Spinal cord (tissue), 10 donors: ENCODE measurements at places on chromosomes 16 and 17. TPM values are rescaled to one million over a fixed set of nuclear protein-coding genes. Genes with fewer than 3 reads are reported as not detected.
A peak's percentile ranks its signal among the peaks of the same experiment; 100 is the strongest.

The MYH1 gene
- polyA plus RNA-seq: not detected

The CFAP119 gene
- 19.1 TPM for polyA plus RNA-seq

- no peak overlapping the region for H3K27ac ChIP-seq
- DNase-seq: no peak
- no peaks in the 10 kb centered on the region for H3K4me1 ChIP-seq
- peaks cover 2% of the 10 kb centered on the region for H3K36me3 ChIP-seq
Observed at GRCh38 chr17:19686400-19687090, 29.8 kb downstream of the SLC47A2 start.

The ABCA10 gene
- 2.7 TPM for polyA plus RNA-seq

GRCh38 chr17:63609816-63610573 is 9.3 kb downstream of the TACO1 start:
- H3K4me1 ChIP-seq: no peaks in the 10 kb centered on the region
- no peaks in the 10 kb centered on the region for H3K27me3 ChIP-seq
- no peak for DNase-seq

The NPIPB13 gene
- polyA plus RNA-seq: 32.5 TPM

- no peak overlapping the region for H3K4me3 ChIP-seq
- no peak overlapping the region for H3K27ac ChIP-seq
- H3K27me3 ChIP-seq: no peaks in the 10 kb centered on the region
- no peak for DNase-seq
Observed at GRCh38 chr16:63337264-63337663, 1301.0 kb upstream of the CDH8 start.

The INTS2 gene
- polyA plus RNA-seq: 12.1 TPM

The TSEN54 gene
- 48.2 TPM for polyA plus RNA-seq

DNA sequence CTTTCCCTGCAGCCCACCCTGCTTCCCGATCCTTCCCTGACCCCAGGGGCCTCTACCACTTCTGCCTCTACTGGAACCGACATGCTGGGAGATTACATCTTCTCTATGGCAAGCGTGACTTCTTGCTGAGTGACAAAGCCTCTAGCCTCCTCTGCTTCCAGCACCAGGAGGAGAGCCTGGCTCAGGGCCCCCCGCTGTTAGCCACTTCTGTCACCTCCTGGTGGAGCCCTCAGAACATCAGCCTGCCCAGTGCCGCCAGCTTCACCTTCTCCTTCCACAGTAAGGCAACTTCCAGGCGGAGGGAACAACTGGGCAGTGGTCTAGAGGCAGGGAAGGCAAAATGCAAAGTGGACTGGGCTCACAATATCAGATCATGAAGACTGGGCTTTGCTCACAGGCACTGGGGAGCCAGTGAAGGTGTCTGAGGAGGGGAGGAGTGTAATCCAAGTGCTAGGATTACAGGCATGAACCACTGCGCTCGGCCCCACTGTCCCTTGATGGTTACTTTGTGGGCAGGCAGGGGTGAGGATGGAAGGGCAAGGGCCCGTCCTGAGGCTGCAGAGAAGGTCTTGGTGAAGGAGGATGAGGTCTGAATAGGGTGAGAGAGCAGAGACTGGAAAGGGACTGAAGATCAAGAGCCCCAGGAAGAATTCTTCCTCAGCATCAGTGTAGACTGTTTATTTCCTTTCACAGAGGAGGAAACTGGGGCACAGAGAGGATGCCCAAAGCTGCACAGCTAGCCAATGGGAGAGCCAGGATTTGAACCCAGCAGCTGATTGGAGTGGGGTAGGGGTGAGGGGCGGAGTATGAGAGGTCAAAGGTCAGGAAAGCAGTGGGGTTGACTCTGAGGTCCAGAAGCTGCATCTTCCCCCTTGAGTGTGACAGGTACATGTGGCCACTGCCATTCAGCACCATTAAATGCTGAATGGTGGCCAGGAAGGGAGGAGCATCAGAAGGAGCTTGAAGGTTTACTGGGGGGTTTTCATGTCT is 16.5 kb upstream of the ADGRG3 start:
- no peak overlapping the region for H3K27ac ChIP-seq
- H3K4me3 ChIP-seq: no peak overlapping the region
- no peaks in the 10 kb centered on the region for H3K27me3 ChIP-seq
- no peak for DNase-seq
- H3K4me1 ChIP-seq: peaks cover 53% of the 10 kb centered on the region
- H3K36me3 ChIP-seq: peaks cover 95% of the 10 kb centered on the region

DNA sequence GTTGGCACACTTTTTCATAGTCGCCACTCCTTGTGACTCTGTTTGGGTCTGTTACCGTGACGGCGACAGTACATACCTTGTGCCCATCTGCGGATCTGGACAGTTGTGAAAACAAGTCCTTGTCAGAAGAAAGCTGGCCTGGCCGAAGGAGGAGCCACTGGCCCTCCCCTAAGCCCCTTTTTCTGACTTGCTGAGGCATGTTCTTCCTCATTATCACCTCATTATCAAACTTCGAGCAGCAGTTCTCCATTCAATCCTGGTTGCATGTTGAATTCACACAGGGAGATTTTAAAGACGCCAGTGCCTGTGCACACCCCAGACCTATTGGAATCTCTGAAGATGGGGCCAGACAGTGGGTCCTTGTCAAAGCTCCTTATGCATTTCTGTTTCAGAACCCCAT is 61.1 kb downstream of the CYLD start:
- H3K4me3 ChIP-seq: no peak overlapping the region
- peaks cover 3% of the 10 kb centered on the region for H3K36me3 ChIP-seq
- DNase-seq: no peak
- peaks cover 13% of the 10 kb centered on the region for H3K4me1 ChIP-seq

GRCh38 chr17:18866866-18867813 is 9.2 kb downstream of the PRPSAP2 start:
- DNase-seq: no peak
- H3K4me1 ChIP-seq: no peaks in the 10 kb centered on the region
- H3K27ac ChIP-seq: no peak overlapping the region
- H3K4me3 ChIP-seq: no peak overlapping the region

DNA sequence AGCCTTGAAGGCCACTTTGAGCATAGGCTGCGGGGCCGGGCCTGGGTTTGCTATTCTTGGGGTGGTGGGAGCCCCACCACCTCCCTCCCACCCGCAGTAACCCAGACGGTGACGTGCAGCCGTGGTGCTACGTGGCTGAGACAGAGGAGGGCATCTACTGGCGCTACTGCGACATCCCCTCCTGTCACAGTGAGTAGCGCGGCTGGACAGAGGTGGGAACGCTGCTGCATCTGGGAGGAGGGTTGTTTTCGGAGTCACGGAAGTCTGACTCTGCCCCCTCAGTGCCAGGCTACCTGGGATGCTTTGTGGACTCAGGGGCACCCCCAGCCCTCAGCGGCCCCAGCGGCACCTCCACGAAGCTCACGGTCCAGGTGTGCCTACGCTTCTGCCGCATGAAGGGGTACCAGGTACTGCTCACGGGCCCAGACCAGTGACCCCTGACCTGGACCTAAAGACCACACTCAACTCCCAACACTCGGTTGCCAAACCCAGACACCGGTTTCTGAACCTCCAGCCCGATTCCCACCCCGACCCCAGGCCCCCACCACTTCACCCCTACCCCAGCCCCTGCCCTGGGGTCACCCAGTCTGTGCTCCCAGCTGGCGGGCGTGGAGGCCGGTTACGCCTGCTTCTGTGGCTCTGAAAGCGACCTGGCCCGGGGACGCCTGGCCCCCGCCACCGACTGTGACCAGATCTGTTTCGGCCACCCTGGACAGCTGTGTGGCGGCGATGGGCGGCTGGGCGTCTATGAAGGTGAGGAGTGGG is 2.1 kb downstream of the KREMEN2 start:
- peaks cover 14% of the 10 kb centered on the region for H3K36me3 ChIP-seq
- peaks cover 67% of the 10 kb centered on the region for H3K4me1 ChIP-seq
- no peak overlapping the region for H3K27ac ChIP-seq
- no peak overlapping the region for H3K4me3 ChIP-seq

The PSMB10 gene
- 61.9 TPM for polyA plus RNA-seq

DNA sequence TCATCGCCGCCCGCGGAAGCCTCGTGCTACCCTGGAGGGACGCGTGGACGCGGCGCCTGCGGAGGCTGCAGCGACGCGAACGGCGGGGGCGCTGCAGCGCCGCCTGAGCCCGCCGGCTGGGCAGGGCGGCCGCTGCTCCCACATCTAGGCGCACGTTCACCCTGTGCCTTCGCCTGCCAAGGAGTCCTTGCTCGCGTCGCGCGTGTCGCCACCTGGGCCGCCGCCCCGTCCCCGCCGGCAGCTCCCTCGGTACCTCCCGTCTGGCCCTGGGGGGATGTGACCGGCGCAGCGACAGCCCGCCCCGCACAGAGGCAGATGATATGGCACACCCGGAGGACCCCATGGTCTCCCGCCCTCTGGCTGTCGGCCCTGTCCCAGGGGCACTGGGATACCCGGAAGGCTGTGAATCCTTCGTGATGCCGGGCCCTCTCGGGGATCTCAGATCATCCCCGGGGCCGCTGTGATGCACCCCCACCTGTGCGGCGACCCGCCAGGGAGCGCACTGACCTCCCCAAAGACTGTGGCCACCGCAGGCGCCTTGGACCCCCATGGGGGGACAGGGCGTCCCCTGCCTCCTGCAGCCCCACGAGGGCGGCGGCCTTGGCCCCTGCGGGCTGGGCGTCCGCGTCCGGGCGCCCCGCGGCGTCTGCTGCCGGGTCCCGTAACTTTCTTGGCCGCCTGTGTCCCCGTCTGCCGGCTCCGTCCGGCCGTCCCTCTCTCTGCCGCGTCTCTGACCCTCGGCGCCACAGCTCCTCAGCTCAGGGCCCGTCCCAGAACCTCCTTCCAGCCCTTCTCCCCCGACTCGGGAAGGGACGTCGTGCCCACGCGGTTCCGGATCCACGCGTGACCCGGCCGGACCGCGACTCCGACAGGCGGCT is 689 bp upstream of the TBC1D24 start:
- H3K36me3 ChIP-seq: peaks cover 18% of the 10 kb centered on the region
- H3K4me3 ChIP-seq: peak overlapping the region; percentile 55
- peaks cover 69% of the 10 kb centered on the region for H3K4me1 ChIP-seq
- peak overlapping the region; percentile 57 for H3K27ac ChIP-seq
- H3K27me3 ChIP-seq: no peaks in the 10 kb centered on the region

DNA sequence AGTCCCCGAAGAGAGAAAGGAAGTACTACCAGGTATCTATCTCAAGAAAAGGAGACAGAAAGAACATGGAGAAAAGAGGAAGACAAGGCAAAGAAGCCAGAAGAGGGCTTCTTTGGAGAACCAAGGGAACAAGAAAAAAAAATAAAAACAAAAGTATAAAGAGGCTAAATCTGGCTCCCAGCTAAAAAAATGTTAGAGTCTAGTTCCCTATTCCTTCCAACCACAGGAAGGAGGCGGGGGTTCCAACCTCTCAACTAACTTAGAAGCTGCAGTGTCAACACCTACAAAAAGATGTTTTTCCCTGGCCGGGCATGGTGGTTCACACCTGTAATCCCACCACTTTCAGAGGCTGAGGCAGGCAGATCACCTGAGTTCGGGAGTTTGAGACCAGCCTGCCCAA is 13.4 kb downstream of the UTP6 start:
- no peak for DNase-seq
- H3K27me3 ChIP-seq: no peaks in the 10 kb centered on the region
- no peaks in the 10 kb centered on the region for H3K4me1 ChIP-seq
- no peak overlapping the region for H3K27ac ChIP-seq
- peaks cover 65% of the 10 kb centered on the region for H3K36me3 ChIP-seq

DNA sequence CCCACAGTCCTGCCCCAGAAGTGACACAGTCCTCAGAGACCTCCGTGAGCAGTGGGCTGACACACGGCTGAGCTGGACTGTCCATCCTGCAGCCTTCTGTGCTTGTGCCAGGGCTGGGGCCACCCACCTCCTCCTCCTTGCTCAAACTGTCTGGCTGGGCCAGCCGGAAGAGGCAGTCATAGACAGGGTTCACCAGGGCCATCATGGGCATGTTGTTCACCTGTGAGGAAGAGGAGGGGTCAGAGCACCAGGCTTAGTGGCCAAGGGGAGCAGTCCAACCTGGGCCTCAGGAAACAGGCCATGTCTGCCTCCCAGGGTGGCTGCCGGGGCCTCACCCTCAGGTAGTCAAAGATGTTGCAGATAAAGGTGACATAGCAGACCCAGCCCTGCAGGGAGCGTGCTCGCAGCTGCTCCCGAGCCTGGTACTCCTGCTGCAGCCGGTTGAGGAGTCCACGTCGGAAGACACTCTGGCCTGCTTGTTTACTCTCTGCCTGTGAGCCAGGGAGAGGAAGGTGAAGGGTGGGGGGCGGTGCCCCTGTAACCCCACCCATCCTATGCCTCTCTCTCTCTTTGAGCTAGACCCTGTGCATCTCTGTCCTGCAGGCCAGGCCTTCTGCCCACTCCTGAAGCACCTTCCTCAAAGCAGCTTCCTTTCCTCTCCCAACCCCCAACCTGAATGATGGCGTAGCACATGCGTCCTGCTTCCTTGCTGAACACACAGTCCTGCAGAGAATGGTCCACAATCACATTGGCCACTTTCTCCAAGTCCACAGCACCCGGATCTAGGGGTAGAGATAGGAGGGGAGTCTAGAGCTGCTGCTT is 3.4 kb downstream of the MIF4GD start:
- H3K27me3 ChIP-seq: no peaks in the 10 kb centered on the region
- H3K4me1 ChIP-seq: peaks cover 63% of the 10 kb centered on the region
- H3K27ac ChIP-seq: peak overlapping the region; percentile 61
- H3K36me3 ChIP-seq: peaks cover 46% of the 10 kb centered on the region

GRCh38 chr16:14378131-14378551 is 251.9 kb downstream of the PARN start:
- no peak overlapping the region for H3K27ac ChIP-seq
- DNase-seq: no peak
- peaks cover 6% of the 10 kb centered on the region for H3K4me1 ChIP-seq
- H3K36me3 ChIP-seq: no peaks in the 10 kb centered on the region
- H3K27me3 ChIP-seq: no peaks in the 10 kb centered on the region

DNA sequence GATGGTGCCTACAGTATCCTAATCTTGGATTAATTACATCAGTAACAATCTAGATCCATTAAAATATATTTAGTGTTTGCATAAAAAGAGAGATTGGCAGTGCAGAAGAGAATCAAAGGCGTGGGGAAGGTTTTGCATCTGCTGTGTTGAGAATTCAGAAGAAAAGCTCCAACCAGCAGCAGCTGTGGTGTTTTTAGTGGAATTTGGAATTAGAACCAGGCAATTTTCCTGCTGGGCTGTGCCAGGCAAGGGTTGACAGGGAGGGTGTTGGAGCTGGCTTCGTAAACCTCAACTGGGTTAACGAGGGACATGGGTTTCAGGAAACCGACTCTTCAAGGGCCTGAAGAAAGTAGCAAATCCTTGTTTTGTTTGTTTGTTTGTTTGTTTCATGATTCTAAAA is 107.8 kb upstream of the WSCD1 start:
- H3K4me1 ChIP-seq: no peaks in the 10 kb centered on the region
- no peaks in the 10 kb centered on the region for H3K36me3 ChIP-seq
- no peak overlapping the region for H3K27ac ChIP-seq
- H3K4me3 ChIP-seq: no peak overlapping the region
- DNase-seq: no peak
- H3K27me3 ChIP-seq: peaks cover 2% of the 10 kb centered on the region

DNA sequence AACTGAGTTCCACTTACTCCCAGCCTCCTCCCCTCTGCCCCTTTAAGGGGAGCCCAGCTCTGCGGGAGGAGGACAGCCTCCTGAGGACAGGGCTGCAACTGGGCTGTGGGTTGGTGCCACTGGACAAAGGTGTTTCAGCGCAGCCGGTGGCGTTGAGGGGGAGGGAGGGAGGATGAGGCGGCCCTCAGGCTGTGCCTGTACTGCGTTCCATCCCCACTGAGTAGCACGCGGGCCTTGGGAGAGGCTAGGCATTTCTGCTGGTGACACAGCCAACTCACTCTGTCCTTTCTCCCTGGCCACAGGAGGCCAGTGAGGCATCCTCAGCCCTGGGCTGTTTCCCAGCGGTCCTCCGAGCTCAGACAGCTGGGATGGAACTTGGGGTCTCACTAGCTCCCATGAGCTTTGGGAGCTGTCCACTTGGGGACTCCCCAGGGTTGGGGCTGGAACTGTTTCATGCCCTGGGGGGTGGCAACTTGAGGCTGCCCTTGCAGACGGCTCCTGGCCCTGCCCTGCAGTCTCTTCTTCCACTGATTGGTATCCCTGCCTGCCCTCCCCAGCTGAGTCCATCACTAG is 70.5 kb downstream of the MPRIP start:
- DNase-seq: no peak
- H3K4me3 ChIP-seq: no peak overlapping the region
- H3K4me1 ChIP-seq: peaks cover 57% of the 10 kb centered on the region
- H3K27ac ChIP-seq: no peak overlapping the region

The RNF167 gene
- polyA plus RNA-seq: 113 TPM

The PPP1R1B gene
- polyA plus RNA-seq: 20.2 TPM
